Type B pancreatic cell (in vitro differentiated cells): ENCODE measurements at places on chromosomes 6 and 20. TPM values are rescaled to one million over a fixed set of nuclear protein-coding genes. Genes with fewer than 3 reads are reported as not detected.
A peak's percentile ranks its signal among the peaks of the same experiment; 100 is the strongest.

GRCh38 chr20:36407199-36407733 lies 101.1 kb downstream of the DLGAP4 start:
- H3K4me3 ChIP-seq: no peak overlapping the region
- H3K36me3 ChIP-seq: no peaks in the 10 kb centered on the region
- H3K27ac ChIP-seq: no peak overlapping the region
- peaks cover 4% of the 10 kb centered on the region for H3K4me1 ChIP-seq

VNN1 gene
- 1.1 and 1.3 TPM in 2 replicates for total RNA-seq

- DNase-seq: no peak
- no peaks in the 10 kb centered on the region for H3K27me3 ChIP-seq
- peak overlapping the region; percentile 87 for H3K27ac ChIP-seq
- H3K4me1 ChIP-seq: peaks cover 52% of the 10 kb centered on the region
Measured at GRCh38 chr6:1724124-1724523, 114.4 kb downstream of the FOXC1 start.

- no peak for DNase-seq
- H3K27me3 ChIP-seq: no peaks in the 10 kb centered on the region
- H3K4me1 ChIP-seq: peaks cover 24% of the 10 kb centered on the region
- H3K27ac ChIP-seq: no peak overlapping the region
- no peaks in the 10 kb centered on the region for H3K36me3 ChIP-seq
- no peak overlapping the region for H3K4me3 ChIP-seq
Measured at GRCh38 chr6:138596591-138596990, 97.3 kb upstream of the NHSL1 start.

- H3K4me1 ChIP-seq: peaks cover 32% of the 10 kb centered on the region
- DNase-seq: no peak
- no peaks in the 10 kb centered on the region for H3K36me3 ChIP-seq
- H3K4me3 ChIP-seq: no peak overlapping the region
- no peaks in the 10 kb centered on the region for H3K27me3 ChIP-seq
Measured at GRCh38 chr6:168092541-168092940, 13.5 kb upstream of the FRMD1 start.
